ENCODE measurements at places on chromosomes 4 and X. TPM values are rescaled to one million over a fixed set of nuclear protein-coding genes. Genes with fewer than 3 reads are reported as not detected.

The PRR32 gene
- not detected for total RNA-seq

The RASSF6 gene
- total RNA-seq: 7.4 TPM

The LRIT3 gene
- under 0.01 TPM for total RNA-seq

The VSIG1 gene
- total RNA-seq: 0.26 TPM

The SPANXC gene
- not detected for total RNA-seq

The SLC9B1 gene
- total RNA-seq: 1.0 TPM

GRCh38 chr4:23775694-23776093, 114.2 kb downstream of the PPARGC1A start:
- DNase-seq: peak; percentile 24
